ENCODE measurements at places on chromosomes 5 and 9.

GRCh38 chr5:150285114-150285513 lies 4.5 kb downstream of the CAMK2A start:
- DNase-seq, result no peak

DNA sequence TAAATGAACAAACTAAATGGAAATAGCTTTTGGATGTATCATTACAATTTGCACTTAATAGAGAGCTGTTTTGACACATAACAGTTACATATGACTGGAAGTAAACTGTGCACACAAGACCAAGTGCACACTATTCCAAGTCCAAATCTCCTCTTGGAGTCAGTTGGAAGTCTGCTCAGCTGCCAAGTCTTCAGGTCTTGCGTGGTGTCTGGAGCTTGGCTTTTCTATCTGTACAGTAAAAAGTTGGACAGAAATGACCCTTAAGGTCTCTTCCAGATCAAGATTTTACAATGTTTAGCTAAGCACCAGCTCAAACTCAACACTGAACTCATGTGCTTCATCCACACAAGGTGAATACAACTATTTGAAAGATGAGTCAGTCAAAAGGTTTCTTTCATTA lies 456.9 kb downstream of the RASEF start:
- DNase-seq, result no peak

- DNase-seq, result no peak
Measured at GRCh38 chr9:91407580-91408318, 15.9 kb downstream of the NFIL3 start.

- DNase-seq, result no peak
Measured at GRCh38 chr9:129011761-129012181, 16.4 kb downstream of the SH3GLB2 start.

DNA sequence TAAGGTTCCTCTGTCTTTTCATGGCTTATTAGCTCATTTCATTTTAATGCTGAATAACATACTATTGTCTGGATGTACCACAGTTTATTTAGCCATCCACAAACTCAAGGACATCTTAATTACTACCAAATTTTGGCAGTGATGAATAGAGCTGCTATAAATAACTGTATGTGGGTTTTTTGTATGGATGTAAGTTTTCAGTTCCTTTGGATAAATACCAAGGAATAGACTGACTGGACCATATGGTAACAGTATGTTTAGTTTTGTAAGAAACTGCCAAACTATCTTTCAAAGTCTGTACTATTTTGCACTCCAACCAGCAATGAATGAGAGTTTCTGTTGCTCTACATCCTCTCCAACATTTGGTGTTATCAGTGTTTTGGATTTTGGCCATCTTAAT lies 38.7 kb downstream of the SCAMP1 start:
- no peak for DNase-seq

DNA sequence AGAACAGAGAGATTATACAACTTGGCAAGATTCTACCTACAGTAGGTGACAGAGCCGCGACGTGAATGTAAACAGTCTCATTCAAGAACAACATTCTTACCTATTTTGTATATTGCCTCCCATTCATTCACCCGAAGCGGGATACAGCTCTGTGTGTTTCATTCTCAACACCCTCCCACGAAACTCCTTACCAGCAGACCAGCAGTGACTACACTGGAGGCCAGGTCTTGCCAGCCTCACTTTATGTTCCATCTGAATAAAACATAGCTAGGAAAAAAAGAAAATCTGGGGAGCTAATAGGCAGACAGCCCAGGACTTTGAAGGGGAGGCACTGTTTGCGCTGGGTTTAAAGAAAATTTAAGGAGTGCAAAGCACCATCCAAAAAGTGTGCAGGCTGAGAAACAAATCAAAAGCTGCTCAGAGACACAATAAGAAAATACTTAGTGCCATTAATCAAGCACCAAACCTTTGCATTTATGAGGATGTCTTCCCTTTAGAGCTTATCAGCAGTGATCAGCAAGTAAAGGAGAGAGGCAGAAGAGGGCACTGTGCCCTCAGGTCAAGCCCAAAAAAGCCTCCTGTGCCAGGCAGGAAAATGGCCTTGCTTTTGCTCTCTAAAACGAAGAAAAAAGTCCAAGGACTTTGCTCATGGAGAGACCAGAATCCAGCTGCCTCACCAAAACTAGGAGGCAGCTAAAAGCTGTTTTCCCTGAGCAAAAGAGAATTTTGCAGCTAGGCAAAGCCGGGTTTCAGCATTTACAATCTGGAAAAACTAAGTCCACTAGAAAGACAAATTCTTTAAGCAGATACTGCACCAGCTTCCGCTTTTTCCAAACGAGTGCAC lies 295.1 kb downstream of the BNC2 start:
- no peak for DNase-seq

DNA sequence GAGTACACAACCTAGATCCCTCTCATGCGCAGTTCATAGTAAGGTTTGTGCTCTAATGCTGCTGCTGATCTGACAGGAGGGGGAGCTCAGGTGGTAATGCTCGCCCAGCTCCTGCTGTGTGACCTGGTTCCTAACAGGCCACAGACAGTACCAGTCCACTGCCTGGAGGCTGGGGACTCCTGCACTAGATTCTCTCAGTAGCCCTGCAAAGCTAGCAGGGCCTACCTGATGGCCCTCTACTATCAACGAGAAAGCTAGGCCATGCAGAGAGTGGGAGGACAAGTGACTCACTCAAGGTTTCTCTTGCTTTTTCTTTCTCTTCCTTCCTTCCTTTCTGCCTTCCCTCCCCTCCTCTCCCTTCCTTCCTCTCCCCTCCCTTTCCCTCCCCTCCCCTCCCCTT lies 55.1 kb upstream of the TEX48 start:
- DNase-seq, result peak; percentile 54

DNA sequence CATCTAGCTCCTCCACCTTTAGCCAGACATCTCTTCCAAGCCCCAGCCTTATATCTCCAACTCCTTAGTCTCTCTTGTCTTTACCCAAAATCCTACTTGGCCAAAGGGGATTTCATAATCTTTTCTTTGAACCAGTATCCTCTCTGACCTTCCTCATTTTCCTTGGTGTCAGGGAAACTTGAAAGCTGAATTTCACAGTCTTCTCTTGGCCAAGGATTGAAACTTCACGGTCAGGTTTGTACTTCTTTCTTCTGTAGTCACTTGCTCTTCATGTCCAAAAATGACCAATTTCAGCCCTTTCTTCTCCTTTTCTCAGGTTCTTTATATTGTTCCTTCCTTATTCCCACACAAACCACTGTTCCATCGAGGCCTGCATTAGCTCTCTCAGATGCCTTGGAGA lies 473.7 kb upstream of the KLF4 start:
- DNase-seq, result no peak

GRCh38 chr5:175344331-175345195 lies 99.4 kb downstream of the DRD1 start:
- no peak for DNase-seq

DNA sequence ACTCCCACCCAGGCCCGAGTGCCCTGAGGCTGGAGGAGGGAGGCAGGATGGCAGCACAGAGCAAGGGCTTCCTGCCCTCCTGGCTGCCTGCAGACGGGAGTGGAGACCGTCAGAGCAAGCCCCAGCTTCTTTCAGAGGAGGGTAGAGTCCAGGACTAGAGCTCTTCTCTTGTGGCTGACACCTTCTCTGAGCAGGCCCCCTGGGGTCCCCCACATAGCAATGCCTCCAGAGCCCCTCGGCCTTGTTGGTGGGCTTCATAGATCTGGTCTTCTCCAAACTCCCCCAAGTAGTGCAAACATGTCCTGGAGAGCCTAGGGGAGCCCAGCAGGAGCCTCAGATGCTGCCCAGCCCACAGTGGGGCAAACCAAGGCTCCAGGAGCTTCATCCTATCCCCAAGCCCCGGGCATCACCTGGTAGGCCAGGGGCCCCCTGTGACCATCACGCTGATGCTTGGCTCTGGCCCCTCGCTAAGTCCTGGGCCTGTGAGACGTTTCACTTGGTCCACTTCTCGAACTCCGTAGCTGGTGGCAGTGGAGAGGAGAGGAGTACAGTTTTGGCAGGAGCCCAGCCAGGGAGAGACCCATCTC lies 2.0 kb downstream of the MZB1 start:
- no peak for DNase-seq

DNA sequence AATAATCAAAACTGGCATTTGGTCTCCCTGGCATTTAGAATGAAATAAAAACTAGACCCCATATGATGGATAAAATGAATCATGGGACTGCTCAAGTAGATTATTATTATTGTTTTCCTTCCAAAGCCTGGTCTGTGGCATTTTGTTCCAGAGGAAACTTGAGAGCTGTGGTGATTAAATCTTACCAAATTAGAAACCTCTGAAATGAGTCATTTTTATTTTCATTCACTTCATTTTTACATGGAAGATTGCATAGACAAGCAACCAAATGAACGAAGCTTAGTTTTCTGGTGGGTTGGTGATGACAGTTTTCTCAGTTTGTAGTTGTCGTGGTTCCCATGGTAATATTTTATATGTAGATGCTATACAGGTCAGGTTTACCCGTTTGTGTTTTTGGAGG lies 23.4 kb downstream of the PAM start:
- DNase-seq, result no peak

DNA sequence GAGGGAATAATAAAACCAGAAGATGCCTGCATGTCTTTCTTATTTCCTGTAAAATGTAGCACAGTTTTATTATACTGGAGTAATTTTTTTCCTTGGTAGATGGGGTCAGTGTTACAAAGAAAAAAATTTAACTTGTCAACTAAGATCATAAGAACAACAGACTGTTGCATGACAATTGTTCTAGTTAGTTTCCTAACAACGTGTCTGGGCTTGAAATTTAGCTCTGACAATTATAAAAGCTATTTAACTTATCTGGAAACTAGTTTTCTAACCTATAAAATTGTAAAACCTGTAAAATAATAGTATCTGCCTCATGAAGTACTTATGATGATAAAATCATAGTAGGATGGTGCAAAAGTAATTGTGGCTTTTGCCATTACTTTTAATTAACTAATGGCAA lies 4.9 kb downstream of the SHOC1 start:
- no peak for DNase-seq

GRCh38 chr5:77312413-77312812 lies 101.9 kb downstream of the PDE8B start:
- no peak for DNase-seq

GRCh38 chr5:66661149-66661548 lies 65.0 kb downstream of the MAST4 start:
- DNase-seq, result no peak

GRCh38 chr5:151970885-151971284 lies 46.2 kb upstream of the GLRA1 start:
- no peak for DNase-seq

DNA sequence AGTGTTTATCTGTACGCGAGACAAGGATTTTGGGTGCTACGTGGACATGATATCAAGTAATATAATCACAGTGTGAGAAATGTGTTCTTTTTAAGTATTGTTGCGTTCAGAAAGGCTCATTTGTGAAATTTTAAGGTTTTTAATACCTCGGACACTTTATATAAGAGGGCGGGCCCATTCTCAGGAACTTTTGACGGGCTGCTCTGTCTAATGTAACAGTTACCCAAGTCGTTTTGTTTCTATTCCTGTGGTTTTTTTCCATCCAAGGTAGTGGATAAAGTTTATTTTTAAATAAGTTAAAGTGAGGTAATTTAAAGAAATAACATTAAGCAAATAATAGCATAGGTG lies 525 bp downstream of the SRP19 start:
- no peak for DNase-seq

DNA sequence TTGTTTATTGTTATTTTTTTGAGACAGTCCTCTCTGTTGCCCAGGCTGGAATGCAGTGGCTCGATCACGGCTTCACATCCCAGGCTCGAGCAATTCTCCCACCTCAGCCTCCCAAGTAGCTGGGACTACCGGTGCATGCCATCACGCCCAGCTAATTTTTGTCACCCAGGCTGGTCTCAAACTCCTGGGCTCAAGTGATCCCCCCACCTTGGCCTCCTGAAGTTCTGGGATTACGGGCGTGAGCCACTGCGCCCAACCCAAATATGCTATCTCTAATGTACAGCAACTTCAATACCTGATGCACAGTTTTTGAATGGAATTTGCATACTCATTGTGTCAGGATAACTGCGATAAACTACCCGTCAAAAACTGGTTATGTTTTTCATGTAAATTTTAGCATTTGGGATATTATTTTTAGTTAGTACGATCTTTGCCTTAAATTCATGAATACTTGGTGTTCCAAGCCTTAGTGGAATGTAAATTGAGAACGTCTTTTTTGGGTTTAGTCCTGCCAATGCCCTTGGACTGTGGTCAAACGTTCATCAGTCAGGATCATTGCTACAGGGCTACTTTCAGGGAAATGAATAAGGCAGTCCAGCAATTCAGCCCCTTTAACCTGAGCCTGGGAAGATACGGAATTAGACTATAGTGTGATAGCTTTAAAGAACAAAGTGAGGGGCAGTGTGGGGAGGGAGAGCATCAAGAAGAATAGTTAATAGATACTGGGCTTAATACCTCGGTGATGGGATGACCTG lies 4.4 kb downstream of the UGCG start:
- no peak for DNase-seq

DNA sequence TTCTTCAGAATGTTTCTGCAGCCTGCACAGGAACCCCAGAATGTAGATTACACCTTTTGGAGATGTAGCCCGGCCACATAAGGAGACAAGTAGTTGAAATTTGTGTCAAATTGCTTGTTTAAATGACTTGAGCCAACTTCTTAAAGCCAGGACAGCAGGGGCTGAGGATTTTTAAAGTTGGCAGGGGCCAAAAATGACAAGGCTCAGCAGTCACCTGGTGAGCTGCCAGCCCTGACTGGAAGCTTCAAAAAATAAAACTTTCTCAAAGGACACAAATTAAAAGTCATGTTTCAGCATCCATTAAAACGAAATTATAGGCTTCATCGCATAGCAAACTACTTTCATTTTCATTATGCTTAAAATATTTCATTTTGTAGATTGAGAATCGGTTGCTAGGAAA lies 340.3 kb upstream of the WWC1 start:
- no peak for DNase-seq

DNA sequence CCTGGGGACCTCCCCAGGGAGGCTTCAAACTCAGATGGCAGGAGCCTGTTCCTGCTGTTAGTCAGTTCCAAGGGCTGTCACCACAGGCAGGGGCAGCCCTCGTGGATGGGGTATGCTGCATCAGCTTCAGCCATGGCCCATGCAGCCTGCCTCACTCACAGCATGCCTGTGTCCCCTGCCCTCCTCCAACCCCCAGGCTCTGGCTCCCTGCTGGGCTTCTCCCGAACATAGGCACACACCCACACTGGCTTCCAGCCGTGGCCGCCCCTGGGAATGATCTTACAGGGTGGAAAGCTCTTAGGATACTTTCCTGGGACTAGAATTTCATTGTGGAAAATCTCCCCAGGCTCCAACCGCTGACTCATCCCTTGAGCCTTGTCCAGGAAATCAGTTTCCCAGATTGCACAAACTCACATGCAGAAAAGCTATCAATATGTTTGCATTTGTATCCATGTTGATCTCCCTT lies 163.8 kb downstream of the SEC61B start:
- DNase-seq, result no peak

- DNase-seq, result no peak
Measured at GRCh38 chr5:56346741-56347535, 113.8 kb upstream of the ANKRD55 start.
